ENCODE measurements at places on chromosomes 7 and 10. TPM values are rescaled to one million over a fixed set of nuclear protein-coding genes. Genes with fewer than 3 reads are reported as not detected.

GRCh38 chr7:90675982-90676381, 79.9 kb downstream of the CDK14 start:
- no peak for DNase-seq

DNA sequence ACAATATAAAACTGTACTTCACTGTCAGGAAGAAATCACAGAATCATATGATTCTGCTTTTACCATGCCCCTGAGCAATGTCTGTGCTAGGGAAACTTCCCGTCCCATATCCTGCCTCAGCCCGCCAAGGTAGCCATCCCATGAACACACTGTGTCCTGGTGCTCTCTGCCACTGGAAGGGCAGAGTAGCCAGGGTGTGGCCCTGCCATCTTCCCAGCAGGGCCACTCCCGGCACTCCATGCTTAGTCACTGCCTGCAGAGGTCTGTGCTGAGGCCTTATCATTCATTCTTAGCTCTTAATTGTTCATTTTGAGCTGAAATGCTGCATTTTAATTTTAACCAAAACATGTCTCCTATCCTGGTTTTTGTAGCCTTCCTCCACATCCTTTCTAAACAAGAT, 31.8 kb downstream of the AP3M1 start:
- no peak for DNase-seq

- no peak for DNase-seq
Observed at GRCh38 chr7:30469303-30469702, 9.3 kb downstream of the NOD1 start.

GRCh38 chr7:100049441-100050291, at the start of gene ZSCAN21:
TSS of gene ZSCAN21 (plus strand) at chr7:100049774. CDS start at chr7:100057007, 7,233 bp downstream.
- peak; percentile 95 for DNase-seq

GRCh38 chr7:441684-442421, 77.8 kb downstream of the PDGFA start:
- DNase-seq: no peak

GRCh38 chr7:157513682-157514081, 176.9 kb downstream of the DNAJB6 start:
- DNase-seq: no peak

DNA sequence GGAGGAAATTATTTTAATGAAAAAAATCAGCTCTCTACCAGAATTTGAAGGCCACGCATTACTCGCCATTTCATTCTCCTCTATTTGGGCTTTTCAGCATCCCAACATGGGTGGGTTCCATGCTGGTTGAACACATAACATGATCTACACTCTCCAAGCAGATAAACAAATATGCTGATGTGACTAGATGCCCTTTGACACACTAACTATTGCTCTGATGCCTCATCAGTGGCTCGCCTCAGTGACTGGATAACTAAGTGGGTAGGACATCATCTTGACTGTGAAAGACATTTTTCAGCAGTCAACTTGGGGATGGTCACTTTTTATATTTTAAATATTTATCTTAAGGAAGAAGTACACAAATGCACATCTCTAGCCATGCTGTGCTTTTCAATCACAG, 113.9 kb upstream of the LAMB4 start:
- no peak for DNase-seq

- no peak for DNase-seq
Observed at GRCh38 chr7:12884033-12884432, 196.6 kb downstream of the ARL4A start.

CUBN gene
- total RNA-seq: 0.40 TPM

ATG9B gene
- 7.5 TPM for total RNA-seq

HMX3 gene
- total RNA-seq: not detected

GRCh38 chr7:128160296-128160695, 80.8 kb upstream of the LEP start:
- no peak for DNase-seq

DNA sequence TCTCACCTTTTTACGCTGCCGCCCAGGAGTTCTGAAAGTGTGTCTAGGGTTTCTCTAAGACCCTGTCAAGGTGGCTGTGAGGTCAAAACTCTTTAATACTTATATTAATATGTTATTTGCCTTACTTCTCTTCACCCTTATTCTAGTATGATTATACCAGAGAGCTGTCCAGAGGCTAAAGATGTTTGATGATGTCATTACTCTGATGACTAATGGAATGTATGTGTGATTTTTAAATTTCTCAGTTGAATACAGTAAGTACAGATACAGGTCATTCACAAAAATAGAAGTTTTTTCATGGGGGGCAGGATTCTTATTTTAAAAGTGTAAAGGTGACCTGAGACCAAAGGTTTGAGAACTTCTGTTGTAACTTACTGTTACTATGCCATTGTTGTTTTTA, 150.6 kb upstream of the FOXP2 start:
- DNase-seq: no peak

DNA sequence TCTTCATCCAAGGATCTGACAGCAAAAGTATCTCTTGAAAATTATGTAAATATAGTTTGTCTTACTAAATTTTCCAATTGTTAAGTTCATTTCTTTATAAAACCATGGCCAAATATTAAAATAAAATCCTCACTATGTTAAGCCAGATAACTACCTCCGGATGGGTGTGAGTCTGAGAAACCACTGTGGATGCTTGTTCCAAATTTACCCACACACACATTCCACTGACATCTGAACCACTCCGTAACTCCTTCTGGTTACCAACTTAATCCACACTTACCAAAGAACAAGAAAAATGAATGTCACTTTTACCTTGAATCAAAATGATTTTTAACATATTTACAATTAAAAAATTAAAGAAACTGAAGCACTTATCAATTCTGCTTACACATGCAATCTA, 19.7 kb downstream of the CYTH3 start:
- DNase-seq: no peak

FGL2 gene
- 1.7 TPM for total RNA-seq

- DNase-seq: no peak
Observed at GRCh38 chr7:85074-85882, 107.1 kb upstream of the FAM20C start.

DNA sequence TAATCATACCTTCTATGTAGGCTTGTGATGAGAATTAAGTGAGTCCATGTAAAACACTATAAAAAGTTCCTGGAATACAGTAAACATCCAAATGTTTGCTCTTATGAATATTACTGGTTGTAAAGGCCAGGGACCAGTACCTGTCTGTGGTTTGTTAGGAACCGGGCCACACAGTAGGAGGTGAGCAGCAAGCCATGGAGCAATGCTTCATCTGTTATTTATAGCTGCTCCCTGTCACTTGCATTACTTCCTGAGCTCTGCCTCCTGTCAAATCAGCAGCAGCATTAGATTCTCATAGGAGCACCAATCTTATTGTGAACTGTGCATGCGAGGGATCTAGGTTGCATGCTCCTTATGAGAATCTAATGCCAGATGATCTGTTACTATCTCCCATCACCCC, 662.0 kb upstream of the ANKRD30A start:
- DNase-seq: no peak

OPN4 gene
- not detected for total RNA-seq

DNA sequence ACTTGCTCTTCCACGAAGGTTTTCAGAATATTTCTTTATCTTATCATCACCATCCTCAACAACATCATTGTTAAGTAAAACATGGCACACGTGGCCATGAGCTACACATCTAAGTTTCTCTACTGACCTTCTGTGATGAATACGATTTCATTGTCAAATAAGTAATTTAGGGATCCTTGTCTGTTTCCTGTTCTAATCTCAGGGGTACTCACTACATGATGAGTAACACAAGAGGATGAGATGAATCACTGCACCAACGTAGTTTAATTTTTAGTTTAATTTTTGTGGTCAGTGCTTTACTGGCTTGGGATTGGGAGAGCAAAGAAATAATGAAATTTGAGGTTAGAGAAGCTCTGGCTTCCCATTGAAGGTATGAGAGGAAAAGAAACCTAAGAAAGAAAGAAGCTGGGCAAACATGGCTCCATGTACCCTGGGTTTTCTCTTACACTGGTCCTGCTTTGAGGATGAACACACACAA, 461.9 kb upstream of the KLF6 start:
- no peak for DNase-seq

GRCh38 chr7:122166740-122167139, 22.7 kb upstream of the AASS start:
- DNase-seq: no peak

GRCh38 chr10:76286536-76286935, 855.1 kb downstream of the LRMDA start:
- DNase-seq: no peak
